Right forelimb (tissue), 1 donor: ENCODE measurements at places on chromosomes 11 and 22.

GRCh38 chr22:22925146-22925804 is 37.7 kb downstream of the IGLL5 start:
- no peak for DNase-seq

DNA sequence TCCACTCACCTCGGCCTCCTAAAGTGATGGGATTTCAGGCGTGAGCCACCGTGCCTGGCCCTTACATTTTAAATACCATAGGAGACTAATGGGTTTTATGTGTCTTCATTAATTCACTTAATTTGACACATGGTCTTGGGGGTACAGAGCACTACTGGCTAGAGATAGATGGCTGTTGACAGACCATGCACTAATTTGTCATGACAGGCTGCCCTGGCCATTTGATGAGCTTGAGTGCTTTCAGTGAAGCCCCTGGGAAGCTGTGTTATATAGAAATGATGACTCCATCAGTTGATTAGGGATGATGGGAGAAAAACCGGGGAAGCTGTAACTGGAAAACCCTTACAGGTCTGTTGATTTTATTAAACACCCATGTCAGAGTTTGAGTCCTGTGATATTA is 6.6 kb downstream of the PHF5A start:
- no peak for DNase-seq

DNA sequence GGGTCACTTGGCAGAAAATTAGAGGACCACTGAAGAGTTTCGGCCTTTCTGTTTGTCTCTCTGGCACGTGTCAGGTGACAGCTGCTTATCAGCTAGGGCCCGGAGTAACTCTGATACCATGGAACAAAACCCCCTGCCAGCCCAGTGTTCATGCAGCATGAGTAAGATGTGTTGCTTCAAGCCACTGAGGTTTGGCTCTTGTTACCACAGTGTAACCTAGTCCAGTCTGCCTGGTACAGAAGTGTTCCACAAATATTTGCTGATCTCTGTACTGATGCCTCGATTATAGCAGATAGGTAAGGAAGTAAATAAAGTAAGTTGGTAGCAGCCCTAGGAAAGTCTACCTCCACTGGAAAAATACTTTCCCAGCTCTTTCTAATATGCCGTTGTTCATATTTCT is 20.5 kb upstream of the ETS1 start:
- DNase-seq = no peak

GRCh38 chr11:127470306-127470884 is 469.8 kb upstream of the KIRREL3 start:
- DNase-seq = no peak

DNA sequence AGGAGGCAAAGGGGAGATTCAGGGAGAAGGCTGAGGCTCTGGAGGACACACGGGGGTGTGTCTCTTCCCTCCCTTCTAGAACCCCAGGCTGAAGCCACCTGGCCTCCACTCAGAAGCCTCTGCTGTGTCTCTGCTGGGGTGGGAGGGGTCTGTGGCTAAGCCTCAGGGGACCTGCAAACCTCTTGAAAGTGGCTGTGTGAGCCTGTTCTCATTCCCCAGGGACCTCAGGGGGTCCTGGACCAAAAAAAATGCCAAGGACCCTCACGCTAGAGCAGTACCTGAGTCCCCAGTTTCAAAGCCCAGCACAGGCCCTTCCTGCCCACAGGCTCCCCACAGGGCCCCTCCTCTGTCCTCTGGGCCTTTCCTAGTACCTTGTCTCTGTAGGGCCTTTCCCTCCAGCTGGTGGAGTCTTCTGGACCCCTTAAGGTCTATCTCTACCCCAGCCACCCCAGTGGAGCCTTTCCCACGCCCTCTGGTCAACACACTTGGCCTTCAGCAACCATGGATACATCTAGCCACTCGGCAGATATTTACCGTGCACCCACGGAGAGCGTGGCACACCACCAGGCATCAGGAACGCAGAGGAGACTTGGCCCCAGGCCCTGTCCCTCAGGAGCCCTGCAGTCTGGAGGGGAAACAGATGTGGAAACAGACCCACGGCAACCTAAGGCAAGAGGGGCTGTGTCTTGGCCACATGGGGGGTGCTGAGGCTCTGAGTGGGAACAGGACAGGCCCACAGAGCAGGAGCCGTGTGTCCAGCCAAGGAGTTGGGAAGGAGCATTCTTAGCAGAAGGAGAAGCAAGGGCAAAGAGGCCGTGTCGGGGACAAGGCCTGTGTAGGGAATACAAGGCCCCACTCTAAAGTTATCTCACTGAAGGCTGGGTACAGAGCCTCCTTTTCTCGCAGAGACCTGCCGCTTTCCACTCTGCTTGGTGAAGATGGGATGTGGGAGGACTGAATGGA is 18.5 kb downstream of the PLA2G6 start:
- peak; percentile 38 for DNase-seq

GRCh38 chr11:122104341-122104740 is 11.7 kb downstream of the BLID start:
- no peak for DNase-seq

DNA sequence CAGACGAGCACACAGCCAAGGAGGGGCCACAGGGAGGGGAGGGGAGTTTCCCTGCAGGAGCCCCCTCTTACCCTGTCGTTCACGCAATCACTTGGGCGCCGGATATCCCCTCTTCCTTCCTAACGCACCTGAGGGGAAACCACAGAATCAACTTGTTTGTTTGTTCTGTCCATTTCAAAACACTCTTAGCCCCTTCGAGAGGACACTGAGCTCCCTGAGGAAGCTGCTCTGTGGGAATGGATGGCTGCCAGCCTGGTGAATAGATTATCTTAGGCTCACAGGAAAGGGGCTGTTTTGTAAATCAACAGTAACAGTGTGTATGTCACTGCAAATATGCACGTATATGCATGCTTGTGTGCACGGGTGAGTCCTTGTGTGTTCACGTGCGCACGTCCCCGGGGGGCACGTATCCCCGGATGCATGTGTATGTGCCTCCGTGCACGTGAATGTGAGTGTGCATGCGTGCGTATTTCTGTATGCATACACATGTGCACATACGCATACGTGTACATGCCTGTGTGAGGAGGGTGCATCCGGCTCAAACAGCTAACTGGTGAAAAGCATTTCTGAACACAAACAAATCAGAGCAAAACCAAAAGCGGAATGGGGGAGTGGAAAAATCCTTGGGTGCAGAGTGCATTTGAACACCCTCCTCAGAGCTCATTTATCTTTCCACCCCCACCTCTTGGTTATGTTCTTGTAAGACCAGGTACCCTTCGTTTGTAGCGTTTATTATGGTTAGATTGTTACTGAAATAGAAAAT is 7.2 kb downstream of the ARSA start:
- DNase-seq = peak; percentile 88
